Type B pancreatic cell (in vitro differentiated cells): ENCODE measurements at places on chromosomes 5 and 9. TPM values are rescaled to one million over a fixed set of nuclear protein-coding genes. Genes with fewer than 3 reads are reported as not detected.

Gene MARCOL
- not detected in 2 replicates for total RNA-seq

Gene ENTR1
- 49.4 and 77.9 TPM in 2 replicates for total RNA-seq

Gene PDLIM4
- 40.0 and 43.8 TPM in 2 replicates for total RNA-seq

Gene TICAM2
- 0.59 and 1.1 TPM in 2 replicates for total RNA-seq

Gene ZNF879
- total RNA-seq, result 4.8 and 7.2 TPM in 2 replicates

Gene TMEM8B
- total RNA-seq, result 13.8 and 27.2 TPM in 2 replicates

Gene PCDHGA5
- total RNA-seq, result 0.39 and 0.88 TPM in 2 replicates

Gene PARP8
- 19.6 and 25.2 TPM in 2 replicates for total RNA-seq

Gene P4HA2
- total RNA-seq, result 38.5 and 56.3 TPM in 2 replicates

Gene PDE6A
- not detected in 2 replicates for total RNA-seq

Gene GRXCR2
- 0.24 TPM in 1 of 2 replicates, not detected in the other for total RNA-seq

Gene PCDHA2
- total RNA-seq, result 1.0 and 3.3 TPM in 2 replicates

Gene IL9
- total RNA-seq, result not detected in 2 replicates

Gene SLC28A3
- 2.4 and 7.2 TPM in 2 replicates for total RNA-seq

Gene IFNA2
- total RNA-seq, result not detected in 2 replicates

Gene HTR1A
- 0.90 and 1.1 TPM in 2 replicates for total RNA-seq

Gene PCDHGA3
- total RNA-seq, result 0.27 and 2.3 TPM in 2 replicates

Gene POU5F2
- 0.29 and 0.51 TPM in 2 replicates for total RNA-seq

Gene LCN1
- not detected in 2 replicates for total RNA-seq

Gene RNF183
- 0.77 and 1.0 TPM in 2 replicates for total RNA-seq

Gene CORO2A
- 9.9 and 28.5 TPM in 2 replicates for total RNA-seq

Gene MOB3B
- total RNA-seq, result 15.4 and 27.5 TPM in 2 replicates

Gene GPR151
- not detected in 2 replicates for total RNA-seq

Gene LHX6
- total RNA-seq, result 0.48 and 10.0 TPM in 2 replicates

Gene MED7
- total RNA-seq, result 11.4 and 11.9 TPM in 2 replicates

Gene LIX1
- total RNA-seq, result 2.9 and 27.4 TPM in 2 replicates

Gene GBGT1
- total RNA-seq, result 21.0 and 54.9 TPM in 2 replicates

Gene ACOT12
- 0.46 and 0.74 TPM in 2 replicates for total RNA-seq

Gene PCDHGC4
- total RNA-seq, result 0.38 and 4.0 TPM in 2 replicates

Gene PRR16
- total RNA-seq, result 2.1 TPM in 2 replicates

Gene CCDC152
- total RNA-seq, result not detected in 2 replicates

Gene PCDHB7
- total RNA-seq, result 0.29 and 0.63 TPM in 2 replicates

Gene PCDHA10
- total RNA-seq, result 9.9 and 20.3 TPM in 2 replicates

Gene ISL1
- 31.5 and 39.4 TPM in 2 replicates for total RNA-seq

Gene GPBP1
- 82.4 and 102 TPM in 2 replicates for total RNA-seq

Gene OSMR
- 1.3 and 1.6 TPM in 2 replicates for total RNA-seq

Gene ANKRD34B
- total RNA-seq, result 0.07 and 0.19 TPM in 2 replicates
